ENCODE measurements at places on chromosomes 6 and 20.

GRCh38 chr6:149473080-149474052 lies 11.4 kb downstream of the ZC3H12D start:
- no peak for DNase-seq

GRCh38 chr6:36232172-36232571 lies 35.6 kb downstream of the BRPF3 start:
- no peak for DNase-seq

- DNase-seq, result no peak
Observed at GRCh38 chr20:22796469-22797077, 212.2 kb upstream of the FOXA2 start.

- DNase-seq, result peak; percentile 2
Observed at GRCh38 chr6:5422321-5422915, 161.1 kb downstream of the FARS2 start.

DNA sequence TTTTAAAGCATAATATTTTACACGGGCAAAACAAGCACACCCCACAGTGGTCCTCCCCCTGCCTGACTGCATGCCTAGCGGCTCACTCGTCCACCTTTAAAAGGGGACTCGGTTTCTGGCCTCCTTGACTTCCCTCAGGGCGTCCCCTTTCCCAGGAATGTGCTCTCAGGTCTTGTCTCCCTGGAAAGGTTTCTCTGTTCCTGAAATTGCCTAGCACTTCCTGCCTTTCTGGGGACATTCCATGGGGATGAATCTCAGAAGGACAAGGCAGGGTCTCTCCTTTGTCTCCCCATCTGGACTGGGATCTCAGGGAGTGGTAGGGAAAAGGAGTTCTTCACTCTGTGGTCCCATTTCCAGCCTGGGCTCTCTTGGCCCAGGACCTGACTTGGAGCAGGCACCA lies 4.9 kb downstream of the TCF15 start:
- no peak for DNase-seq

DNA sequence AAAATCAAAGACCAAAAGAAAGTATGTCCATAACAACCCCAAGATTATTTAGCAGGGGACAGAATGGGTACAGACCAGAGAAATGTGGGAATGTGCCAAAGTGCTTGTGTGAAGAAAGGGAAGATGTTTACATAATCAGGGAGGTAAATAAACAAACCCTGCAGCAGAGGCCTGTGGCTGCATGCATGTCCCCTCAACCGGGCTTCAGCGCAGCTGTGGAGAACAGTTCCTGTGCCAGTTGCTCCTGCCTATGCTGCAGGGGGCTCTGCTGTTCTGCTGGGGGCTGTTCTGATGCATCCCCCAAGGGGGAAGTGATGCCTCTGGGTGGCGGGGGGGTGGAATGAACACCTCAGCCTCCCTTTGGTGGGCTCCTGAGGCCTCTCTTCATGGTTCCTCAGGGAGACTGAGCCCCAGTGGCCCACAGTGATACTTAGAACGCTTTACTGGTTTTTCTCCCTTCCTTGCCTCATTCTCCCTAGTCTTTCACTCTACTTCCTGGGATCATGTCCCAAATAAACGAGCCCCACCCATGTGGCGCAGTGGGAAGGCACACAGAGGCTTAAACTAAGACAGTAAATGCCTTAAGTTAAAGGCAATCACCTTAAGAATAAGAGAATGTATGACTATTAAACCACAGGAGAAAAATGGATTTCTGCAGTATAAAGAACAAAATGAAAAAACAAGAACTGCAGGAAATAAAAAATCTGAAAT lies 23.0 kb downstream of the RAB23 start:
- DNase-seq, result peak; percentile 20

DNA sequence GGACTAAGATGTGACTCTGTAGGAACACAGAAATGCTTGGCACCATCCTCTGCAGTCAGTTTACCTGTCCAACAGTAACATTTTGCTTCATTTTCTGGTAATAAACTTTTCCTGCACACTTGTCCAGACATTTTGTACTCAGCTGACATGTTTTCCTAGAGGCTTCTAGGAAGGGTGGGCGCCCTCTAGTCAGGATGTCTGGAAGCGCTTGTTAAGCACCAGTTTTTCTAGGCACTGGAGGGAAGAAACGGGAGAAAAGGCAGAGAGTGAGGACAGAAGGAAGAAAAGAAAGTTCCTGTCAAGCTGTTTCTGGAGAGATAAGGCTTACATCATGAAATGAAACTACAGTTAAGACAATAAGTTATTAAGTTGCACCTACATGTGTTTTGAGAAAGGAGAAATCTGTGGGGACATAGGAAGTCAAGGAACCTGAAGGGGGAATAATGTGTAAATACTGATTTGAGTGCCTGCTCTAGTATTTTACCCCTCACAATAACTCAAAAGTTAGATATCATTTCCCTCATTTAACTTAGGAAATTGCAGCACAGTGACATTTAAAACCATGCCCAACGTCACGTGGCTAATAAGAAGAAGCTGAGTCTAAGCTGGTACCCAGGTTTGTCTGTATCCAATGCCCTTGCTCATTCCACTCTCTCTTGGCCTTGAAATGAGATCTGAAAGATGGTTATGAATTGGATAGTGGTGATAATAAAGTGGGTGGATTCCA lies 42.7 kb upstream of the TNFRSF21 start:
- no peak for DNase-seq

DNA sequence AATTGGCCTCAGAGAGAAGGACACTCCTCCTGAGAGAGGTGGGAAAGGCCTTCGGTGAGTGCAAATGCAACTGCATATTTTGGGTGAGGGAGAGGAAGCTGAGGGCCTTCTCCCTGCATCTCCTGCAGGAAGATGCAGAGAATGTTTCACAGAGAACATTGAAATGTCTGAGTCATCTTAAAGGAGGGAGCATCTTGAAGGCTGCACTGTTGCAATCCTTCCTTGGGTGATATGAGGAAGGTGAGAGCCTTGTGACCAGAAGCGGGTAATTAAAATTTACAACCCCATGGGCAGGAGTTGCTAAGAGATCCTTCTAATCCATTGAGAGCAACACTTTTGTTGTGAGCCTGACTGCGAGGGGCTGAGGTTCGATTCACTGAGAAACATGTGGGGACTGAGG lies 375.7 kb upstream of the MARCKS start:
- DNase-seq, result no peak

GRCh38 chr6:43799551-43800297 lies 29.7 kb downstream of the VEGFA start:
- no peak for DNase-seq

DNA sequence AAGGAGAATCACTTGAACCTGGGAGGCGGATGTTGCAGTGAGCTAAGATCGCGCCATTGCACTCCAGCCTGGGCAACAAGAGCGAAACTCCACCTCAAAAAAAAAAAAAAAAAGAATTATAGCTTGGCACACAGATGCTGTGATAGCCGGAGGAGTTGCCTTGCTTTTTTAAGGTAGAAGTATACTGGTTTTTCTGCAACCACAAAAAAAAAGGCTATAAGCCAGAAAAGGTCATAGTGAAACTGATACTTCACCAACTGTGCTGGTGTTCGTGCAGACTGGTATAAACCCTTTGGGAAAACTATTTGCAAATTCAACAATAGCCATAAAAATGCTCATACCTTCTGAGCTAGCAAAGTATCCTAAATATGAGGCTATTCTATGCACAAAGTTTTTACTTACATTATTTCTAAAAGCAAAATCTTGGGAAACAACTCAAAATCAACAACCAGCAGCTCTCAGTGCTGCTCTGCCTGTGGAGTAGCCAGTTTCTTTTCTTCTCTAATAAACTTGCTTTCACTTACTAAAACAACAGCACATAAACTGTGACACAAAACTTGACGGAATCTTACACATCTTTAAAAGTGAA lies 44.0 kb downstream of the B4GALT5 start:
- DNase-seq, result no peak

DNA sequence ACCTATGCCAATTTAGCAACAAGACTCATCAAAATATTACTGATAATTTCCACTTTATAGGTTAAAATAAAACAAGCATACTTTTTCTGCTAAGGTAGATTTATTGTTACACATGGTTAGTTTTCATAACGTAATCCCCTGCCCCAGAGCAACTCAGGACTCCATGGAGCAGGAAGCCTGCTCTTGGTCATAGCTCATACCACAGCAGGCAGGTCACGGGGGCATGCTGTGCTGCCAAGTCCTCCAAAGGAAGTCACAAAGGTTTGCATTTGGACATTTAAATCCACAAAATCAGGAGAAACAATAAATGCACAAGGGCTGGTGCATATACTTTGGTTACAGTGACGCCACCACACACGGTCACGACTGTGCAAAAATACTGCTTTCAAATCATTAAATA lies 12.5 kb downstream of the GZF1 start:
- DNase-seq, result no peak

GRCh38 chr20:57840504-57841296 lies 130.9 kb upstream of the PMEPA1 start:
- DNase-seq, result no peak

DNA sequence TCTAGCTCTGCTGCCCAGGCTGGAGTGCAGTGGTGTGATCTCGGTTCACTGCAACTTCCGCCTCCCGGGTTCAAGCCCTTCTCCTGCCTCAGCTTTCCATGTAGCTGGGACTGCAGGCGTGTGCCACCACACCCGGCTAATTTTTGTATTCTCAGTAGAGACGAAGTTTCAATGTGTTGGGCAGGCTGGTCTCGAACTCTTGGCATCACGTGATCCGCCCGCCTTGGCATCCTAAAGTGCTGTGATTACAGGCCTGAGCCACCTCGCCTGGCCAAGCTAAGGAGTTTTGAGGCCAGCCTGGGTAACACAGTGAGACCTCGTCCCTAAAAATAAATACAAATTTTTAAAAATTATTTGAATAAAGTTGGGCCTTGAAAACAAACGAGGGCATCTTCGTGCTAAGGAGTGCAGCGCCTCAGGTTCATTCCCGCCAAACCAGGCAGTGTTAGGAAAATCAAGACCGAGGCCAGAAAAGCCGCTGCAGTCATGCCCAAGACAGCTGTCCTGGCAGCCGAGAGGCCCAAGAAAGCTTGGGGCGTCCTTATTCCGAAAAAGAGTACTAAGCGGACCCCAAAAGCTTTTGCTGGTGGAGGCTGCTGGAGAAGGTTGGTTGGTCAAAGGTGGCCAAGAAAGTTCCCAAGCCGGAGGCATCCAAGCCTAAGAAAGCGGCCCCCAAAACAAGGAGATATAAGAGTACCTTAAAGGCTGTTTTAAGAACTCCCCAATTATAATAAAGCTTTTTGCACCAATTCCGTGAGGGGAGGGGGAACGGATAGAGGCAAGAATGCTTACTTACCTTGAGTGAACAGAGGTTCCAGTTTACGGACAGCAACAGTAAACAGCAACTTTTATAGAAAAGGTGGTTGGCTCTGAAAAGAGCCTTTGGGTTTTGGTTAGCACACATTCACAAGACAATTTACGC lies 109.0 kb downstream of the HFE start:
- no peak for DNase-seq

- no peak for DNase-seq
Observed at GRCh38 chr20:20214757-20215275, 153.1 kb upstream of the INSM1 start.

DNA sequence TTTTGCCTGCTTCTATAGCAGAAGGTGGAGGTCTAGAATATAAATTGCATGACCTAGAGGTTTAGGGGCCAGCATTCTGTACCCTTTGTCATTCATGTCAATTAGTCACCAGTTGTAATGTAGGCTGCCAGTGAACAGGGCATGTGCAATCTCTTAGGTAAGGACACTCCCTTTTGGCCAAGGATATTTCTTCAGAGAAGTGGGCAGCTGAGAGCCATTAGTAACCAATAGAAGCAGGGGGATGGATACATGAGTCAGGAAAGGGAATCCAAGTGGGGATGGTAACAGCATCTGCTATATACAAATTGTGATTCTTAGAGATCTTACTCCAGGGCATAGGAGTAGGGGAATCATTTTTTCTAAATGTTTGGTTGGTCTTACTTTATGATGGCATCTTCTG lies 494.2 kb upstream of the JAG1 start:
- no peak for DNase-seq

DNA sequence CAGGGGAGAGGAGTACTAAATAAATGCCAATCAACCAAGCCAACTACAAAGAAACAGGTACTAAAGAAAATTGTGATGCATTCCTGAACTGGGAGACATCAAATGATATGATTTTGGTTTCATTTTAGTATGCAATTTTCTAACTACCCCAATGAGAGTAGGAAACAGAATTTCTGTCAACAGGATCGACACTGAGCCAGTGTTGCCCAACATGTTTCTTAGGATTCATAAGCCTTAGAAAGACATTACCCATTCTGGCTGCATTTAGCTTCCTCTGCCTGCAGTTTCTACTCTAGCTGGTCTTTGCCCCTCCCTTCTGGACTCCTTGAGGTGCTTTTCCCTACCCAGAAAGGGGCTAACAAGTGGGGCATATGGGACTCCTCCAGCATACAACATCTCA lies 49.8 kb downstream of the KCTD20 start:
- no peak for DNase-seq

DNA sequence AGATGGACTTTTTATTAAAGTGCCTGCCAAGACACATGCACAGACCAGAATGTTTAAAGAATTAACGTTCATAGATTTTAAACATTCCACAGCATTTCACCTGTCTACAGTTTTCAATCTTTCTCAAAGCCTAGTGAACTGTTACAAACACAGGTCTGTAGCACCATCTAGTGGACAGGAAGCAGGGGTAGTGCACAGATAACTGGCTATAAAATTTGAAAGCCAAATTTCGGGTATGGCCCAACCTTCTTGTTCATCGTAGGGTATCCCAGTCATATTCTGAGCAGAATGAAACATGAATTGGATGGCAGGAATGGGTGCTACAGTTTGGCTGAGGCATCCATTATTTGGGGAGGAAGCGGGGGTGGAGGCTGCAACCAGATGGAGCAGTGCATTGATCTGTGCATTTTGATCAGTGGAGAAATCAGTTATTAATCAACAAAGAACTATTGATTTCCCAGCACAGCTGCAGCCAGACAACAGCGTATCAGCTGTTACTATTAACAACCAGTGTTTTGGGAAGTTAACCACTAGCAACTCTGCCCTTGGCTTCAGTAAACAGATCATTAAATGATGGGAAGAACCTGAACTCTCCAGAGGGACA lies 56.1 kb upstream of the B3GAT2 start:
- peak; percentile 0 for DNase-seq

- peak; percentile 93 for DNase-seq
Observed at GRCh38 chr6:150857062-150857944, 8.2 kb upstream of the MTHFD1L start.

- DNase-seq, result no peak
Observed at GRCh38 chr20:669573-669972, 6.0 kb downstream of the SCRT2 start.

DNA sequence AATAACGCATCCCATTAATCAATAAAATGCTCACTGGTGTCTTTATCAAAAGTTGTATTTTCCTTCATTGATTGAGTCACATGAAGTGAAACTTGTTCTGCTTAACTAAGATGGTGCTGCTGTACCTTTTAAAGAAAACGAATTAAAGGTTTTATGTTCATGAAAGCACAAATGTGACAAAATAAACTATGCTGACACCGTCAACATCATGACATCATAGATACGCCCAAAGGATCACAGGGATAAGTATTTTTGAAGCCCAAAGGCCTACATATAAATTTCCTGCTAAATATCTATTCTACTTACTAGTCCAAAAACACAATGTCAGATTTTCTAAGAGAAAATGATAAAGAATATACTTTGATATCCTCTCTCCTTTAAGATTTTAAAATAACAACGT lies 94.4 kb downstream of the FAM217A start:
- DNase-seq, result no peak

- peak; percentile 94 for DNase-seq
Observed at GRCh38 chr20:17849901-17850683, 118.5 kb downstream of the SNX5 start.
